ENCODE measurements at places on chromosomes 5 and 9.

GRCh38 chr5:124663101-124663506 is 83.3 kb downstream of the ZNF608 start:
- DNase-seq = no peak

- no peak for DNase-seq
Observed at GRCh38 chr5:74850789-74851425, 15.3 kb downstream of the FAM169A start.

GRCh38 chr9:111720174-111720573 is 58.8 kb downstream of the GNG10 start:
- DNase-seq = no peak

DNA sequence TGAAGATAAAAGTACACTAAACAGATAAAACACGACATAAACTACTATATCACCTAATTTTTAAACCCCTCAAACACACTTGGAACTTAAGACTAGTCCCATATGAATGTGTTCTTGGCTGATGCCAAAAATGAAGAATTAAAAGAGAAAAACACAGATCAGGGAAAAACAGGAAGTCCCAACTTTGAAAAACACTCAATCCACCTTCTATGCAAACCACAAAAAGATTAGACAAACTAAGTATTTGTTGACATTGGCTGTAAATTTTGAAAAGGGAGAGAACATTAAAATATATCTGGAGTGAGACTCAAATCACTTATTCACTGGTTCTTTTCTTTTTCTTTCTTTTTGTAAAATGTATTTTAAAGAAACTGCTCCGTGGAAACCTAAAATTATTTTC is 81.4 kb downstream of the ANKH start:
- DNase-seq = no peak

DNA sequence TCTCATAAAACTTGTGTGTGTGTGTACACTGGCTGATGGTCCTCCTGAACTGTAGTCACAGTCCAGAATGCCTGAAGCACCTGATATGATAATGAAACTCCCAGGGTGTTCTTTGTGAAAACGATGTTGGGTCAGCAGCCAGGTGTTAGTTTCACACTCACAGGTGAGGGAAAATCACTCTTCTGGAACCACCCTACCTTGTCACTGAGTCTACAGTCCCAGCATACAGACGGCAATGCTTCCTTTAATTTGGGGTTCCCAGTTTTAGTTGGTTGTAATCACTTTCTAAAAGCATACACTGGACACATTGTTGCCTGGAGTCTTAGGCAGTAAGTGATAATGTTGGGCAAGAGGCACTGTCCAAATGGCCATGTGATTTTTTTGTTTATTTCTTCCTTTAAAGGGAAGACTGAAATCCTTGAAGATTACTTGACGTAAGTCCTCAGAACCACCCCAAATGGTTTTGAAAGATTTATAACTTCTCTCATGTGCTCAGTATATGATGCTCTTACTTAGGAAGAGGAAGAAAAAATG is 18.2 kb upstream of the MGAT1 start:
- DNase-seq = no peak

DNA sequence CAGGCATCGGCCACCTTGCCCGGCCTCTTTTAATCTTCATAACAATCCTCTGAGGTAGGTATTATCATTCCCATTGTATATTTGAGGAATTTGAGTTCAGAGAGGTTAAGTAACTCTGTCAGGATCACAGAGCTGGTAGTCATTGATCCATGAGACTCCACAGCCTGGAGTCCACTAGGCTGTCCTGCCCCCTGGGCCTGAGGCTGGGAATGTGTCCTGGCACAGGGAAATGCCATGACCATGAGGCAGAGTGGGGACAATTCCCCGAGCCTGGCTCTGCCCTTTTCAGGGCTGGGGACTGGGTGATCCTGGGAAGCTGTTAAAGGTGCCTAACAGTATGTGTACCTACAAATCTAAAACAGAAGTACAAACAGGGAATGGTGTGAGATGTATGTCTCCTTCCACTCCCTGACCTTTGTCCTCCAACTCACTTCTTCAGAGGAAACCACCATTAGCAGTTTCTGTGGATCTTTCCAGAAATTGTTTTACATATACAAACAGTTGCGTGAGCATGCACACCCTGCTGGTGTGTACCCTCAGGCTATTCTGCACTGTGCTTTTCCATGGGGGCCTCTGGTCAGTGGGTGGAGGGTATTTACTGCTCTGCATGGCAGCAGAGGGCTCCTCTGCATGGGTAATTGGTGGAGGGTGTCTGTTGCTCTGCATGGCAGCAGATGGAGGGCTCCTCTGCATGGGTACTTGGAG is 53.8 kb downstream of the NDST1 start:
- no peak for DNase-seq

- no peak for DNase-seq
Observed at GRCh38 chr9:28866951-28867350, 1293.7 kb upstream of the C9orf72 start.

DNA sequence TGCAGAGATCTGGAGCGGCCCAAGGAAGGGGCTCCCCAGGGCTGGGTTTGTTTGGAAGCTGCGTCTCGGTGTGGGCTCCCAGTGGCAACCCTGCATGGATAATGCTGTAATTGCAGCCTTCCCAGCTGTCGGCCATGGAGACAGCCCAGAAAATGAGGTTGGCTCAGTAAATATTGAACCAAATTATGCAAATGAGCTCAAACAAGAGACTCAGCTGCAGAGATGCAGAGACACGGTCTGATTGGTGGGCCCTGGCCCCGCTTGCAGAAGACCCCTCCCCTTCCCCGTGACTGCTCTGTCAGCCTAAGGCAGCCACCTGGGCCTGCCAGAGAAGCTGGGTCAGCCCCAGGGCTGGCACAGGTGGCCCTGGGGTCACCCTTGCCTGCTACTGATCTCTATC is 75.9 kb downstream of the RAD23B start:
- DNase-seq = no peak

- no peak for DNase-seq
Observed at GRCh38 chr5:96823900-96824380, 16.2 kb upstream of the ERAP1 start.

DNA sequence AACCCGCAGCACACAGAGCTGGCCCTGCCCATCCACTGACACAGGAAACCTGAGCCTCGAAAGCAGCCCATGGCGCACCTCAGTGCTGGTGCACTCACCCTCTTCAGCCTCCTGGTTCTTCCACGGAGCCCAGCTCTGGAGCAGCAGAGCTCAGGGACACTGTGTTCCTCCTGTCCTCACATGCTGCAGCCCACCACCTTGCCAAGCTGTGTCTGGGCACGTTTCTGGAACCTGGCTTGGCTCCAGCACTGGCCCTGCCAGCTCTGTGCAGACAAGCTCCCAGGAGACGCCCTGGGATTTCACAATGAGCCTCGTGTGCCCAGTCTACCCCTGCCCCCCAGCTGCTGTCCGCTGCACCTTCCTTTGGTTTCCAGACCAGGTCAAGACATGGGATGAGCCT is 119.5 kb downstream of the SYK start:
- DNase-seq = no peak

DNA sequence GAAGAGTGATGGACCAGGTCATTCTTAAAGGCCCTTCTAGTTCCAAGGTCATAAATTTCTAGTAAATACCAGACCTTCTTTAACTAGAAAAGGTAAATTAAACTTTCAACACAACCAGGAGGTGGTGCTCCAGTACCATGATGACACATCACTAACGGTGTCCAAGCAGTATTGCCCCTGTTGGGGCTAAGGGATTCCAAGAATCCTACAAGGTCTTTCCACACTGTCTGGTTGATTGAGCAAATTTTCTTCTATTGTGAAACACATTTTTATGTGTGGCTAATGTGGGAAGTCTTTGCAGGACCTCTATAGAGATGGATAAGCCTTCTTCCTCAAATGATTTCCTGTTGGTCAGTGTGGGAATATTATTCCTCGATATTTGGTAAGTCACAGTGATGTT is 459.6 kb upstream of the PAPPA start:
- DNase-seq = no peak

DNA sequence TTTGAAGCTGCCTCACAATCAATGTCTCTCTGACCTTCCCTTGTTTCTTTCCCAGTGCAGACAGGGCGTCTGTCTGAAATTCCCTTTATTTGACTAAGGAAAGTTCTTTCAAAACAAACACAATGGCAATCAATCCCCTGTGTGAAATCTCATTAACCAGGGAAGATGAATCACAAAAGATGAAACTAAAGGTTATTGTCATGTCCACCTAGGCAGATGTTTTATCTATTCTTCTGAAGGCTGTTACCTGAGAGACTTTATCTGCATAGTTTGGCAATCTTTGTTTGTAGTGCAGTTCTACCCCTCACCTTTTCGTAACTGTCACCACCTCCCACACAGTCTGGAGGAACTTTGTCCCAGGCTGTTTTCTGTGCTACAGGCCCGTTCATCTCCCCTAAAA is 217.5 kb upstream of the RIOK2 start:
- no peak for DNase-seq
